ENCODE measurements at places on chromosomes 7 and 10.

GRCh38 chr10:130422366-130423324 lies 286.5 kb downstream of the GLRX3 start:
- DNase-seq = no peak

DNA sequence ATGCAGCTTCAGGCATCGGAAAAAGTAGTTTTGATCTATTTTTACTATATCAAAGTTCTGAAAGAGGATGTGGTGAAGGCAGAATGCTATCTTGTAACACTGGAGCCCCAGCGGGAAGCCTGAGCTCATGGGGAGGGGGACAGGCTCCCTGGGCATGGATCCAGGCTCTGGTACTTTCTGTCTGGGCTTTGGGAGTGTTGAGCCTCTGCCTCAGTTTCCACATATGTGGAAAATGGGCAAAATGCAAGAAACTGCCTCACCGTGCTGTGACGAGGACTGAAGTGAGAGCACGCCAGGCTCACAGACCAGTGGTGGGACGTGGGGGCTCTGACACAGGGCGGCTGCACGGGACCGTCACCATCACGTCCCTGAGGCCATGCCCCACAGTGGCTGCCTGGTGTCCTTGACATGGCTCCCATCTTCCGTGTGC lies 182.9 kb upstream of the SHH start:
- no peak for DNase-seq

GRCh38 chr7:45026013-45026412 lies 26.0 kb downstream of the CCM2 start:
- DNase-seq = no peak

- peak; percentile 84 for DNase-seq
Measured at GRCh38 chr10:98361131-98362025, 53.6 kb downstream of the PYROXD2 start.

DNA sequence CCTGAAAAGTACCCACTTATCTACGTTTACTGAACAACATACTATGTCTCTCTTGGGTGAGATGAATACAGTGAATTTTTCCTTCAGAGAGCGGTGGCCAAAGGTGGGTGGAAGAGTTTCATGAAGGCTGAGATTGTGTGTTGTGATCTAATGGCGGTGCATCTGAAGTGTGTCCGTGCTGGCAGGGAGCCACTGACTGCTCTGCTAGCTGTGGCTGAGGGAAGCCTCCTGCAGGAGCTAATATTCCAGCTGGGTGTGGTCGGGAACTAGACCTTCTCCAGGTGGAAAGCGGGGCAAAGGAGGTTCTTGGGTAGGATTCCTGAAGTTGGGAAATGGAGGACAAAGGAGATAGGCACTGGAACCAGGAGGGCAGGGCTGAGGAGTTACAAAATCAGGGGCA lies 69.2 kb upstream of the GRB10 start:
- no peak for DNase-seq
